Cardiac fibroblast (primary cell): ENCODE measurements at places on chromosomes 5 and 9.
A peak's percentile ranks its signal among the peaks of the same experiment; 100 is the strongest.

DNA sequence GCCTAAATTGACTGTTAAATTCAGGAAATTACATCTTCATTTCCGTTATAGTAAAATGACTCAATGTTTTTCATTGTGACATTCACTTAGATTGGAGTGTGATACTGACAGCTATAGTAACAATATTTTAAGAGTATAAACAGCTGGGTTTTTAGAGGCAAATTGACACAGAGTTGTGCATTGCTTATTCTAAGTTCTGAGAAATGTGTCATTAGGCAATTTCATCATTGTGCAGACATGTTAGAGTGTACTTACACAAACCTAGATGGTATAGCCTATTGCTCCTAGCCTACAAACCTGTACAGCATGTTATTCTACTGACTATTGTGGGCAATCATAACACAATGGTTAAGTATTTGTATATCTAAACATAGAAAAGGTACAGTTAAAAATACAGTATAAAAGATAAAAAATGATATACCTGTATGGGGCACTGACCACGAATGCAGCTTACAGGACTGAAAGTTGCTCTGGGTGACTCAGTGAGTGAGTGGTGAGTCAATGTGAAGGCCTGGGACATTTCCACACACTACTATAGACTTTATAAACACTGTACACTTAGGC, 132.7 kb downstream of the PDE4D start:
- peak; percentile 89 for DNase-seq

- DNase-seq: no peak
Observed at GRCh38 chr5:51685419-51685818, 302.2 kb downstream of the ISL1 start.

- no peak for DNase-seq
Observed at GRCh38 chr5:135641734-135642487, 63.1 kb upstream of the CXCL14 start.

DNA sequence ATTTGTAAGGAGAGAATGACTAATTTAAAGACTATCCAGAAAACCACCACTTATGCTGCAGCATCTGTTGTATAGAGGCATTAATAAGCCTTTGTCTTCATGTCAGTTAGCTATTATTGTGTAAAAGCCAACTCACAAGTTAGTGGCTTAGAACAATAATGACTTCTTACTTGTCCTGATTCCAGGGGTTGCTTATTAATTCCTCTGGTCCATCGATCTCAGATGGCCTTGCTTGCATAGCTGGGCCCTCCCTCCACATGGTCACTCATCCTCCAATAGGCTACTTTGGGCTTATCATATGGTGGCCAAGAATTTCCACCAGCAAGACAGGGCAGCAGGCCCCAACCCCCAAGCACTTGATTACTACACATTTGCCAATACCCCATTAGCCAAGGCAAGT, 44.5 kb upstream of the STK32A start:
- DNase-seq: peak; percentile 7

DNA sequence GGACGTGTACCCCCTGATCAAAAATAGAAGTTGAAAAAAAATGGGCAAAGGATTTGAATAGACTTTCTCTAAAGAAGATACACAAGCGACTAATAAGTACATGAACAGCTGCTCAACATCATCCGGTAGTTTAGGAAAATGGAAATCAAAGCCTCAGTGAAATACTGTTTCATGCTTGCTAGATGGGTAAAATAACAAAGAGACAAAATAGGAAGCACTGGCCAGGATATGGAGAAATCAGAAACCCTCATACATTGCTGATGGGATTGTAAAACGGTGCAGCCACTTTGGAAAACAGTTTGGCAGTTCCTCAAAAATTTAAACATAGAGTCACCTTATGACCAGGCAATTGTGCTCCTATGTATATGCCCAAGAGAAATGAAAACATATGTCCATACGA, 65.0 kb upstream of the SUB1 start:
- DNase-seq: no peak

GRCh38 chr9:121692606-121693387, 41.4 kb downstream of the DAB2IP start:
- DNase-seq: no peak

DNA sequence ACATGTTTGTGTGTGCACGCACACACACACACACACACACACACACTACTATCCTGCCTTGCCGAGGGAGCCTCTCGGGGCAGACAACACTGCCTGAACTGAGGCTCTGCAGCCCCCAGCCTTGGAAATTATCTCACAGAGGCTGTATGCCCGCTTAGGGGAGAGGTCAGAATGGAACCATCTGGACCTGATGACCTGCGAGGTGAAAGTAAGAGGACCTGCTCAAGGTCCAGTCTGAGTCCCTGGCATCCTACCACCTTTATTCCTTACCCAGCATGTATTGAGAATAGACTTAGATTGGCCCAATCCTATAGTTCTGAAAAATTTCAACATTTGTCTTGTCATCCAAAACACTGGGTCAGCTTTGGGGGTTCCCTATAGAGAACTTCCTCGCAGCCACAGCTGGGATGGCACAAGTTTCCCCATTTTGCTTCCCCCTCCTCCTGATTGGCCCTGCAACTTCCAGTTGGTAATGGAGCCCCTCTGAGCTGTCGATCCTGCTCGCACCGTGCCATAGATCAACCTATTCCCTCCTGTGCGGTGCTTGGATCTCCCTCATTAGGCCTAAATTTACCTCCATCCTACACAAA, 10.2 kb downstream of the MVB12B start:
- DNase-seq: no peak

DNA sequence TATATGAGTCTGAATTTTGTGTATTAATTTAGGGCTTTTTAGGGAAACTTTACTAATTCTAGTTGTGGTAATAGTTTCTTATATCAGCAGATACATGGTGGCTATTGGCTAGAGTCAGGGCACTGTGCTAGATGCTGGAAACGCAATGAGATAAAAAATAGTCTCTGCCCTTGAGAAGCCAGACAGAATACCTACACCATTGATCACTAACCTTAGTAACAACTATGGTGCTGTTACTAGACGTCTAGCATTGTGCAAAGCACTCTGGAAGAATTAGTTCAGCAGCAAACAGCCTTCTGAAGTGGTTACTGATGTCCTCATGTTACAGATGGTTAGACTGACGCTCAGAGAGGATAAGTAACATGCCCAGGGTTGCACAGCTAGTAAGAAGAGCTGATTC, 61.8 kb downstream of the GDA start:
- no peak for DNase-seq

DNA sequence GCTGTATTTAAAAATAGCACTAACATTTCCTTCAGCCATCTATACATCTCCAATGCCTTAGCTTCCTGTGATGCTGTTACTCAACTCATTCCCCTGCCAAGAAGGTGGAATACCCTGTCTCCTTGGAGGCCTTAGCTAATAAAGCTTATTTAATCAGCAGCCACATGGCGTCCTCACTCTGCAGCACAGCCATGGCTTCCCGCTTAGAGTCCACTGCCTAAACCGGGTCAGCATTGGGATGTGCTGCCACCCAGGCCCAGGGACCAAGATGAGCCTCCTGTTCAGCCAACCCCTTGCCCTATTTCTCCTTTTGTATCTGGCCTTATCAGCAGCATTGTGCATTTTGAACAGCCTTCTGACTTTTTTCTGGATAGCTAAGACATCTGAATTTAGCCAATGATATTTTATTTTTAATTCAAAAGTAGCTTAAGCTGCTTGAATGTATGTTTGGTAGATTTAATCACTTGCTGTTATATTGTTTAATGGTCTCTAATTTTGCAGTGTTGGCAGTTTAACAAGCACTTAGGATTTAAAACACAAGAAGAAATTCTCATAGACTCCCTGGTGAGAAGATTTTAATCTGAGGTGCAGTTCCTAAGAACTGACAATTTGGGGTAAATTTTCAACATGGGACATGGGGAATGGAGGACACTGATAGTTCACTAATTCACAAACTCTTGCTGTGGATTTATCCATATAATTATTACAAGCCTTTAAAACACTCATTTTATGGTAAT, 113.0 kb downstream of the RPS23 start:
- peak; percentile 63 for DNase-seq

DNA sequence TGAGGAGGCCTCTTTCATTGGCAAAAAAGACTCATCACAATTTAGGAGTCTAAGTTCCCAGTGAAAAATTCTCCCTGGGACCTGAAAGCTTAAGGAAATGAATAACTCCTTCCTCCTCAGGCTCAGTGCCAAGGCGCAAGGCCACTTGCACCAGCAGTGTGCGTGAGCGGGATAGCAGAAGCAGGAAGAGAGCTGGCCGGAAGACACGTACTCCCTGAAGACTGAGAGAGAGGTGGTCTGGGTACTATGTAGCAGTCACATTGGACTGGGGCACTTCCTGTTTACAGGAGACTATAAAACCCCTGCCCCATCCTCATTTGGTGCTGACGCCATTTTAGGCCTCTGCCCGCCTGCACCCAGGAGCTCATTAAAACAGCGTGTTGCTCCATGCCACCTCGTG, 66.3 kb upstream of the IL33 start:
- peak; percentile 57 for DNase-seq

DNA sequence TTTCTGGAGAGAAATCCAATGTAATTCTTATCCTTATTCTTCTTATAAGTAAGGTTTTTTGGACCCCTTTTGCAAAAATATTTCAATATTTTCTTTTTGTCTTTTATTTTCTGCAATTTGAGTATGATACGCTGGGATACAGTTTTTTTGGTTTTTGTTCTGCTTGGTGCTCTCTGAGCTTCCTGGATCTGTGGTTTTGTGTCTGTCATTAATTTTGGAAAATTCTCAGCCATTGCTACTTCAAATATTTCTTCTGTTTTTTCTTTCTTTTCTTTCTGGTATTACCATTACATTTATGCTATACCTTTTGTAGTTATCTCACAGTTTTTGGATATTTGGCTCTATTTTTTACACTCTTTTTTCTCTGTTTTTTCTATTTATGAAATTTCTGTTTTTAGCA, 50.1 kb downstream of the ZNF618 start:
- no peak for DNase-seq

DNA sequence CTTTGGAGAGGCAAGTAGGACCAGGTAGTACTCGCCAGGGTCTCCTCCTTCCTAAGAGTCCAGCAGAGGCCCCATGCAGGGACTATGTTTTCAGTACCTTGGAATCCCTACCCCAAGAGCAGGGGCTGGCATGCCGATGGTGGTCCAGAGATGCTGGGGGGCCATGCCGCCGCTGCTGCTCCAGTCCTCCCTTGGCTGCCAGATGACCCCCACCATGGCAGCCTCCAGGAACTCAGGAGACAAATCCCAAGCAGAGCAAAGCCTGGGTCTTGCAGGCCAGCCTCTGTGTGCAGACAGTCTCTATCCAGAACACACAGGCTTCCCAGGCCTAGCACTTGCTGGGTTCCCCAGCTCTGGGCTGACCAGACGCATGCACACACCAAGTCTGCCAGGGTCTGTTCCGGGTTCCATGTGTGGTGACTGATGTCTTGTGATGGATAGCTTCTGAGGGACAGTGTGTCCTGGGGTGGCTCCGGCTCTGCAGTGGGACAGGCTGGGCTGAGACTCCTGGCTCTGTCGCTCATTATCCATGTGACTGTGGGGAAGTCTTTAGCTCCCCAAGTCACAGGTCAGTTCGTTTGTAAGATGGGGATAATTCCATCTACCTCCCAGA, 127.3 kb downstream of the CRB2 start:
- no peak for DNase-seq

- DNase-seq: no peak
Observed at GRCh38 chr9:129344641-129345495, 166.8 kb upstream of the IER5L start.

GRCh38 chr9:123775289-123776284, 154.3 kb downstream of the DENND1A start:
- DNase-seq: no peak

DNA sequence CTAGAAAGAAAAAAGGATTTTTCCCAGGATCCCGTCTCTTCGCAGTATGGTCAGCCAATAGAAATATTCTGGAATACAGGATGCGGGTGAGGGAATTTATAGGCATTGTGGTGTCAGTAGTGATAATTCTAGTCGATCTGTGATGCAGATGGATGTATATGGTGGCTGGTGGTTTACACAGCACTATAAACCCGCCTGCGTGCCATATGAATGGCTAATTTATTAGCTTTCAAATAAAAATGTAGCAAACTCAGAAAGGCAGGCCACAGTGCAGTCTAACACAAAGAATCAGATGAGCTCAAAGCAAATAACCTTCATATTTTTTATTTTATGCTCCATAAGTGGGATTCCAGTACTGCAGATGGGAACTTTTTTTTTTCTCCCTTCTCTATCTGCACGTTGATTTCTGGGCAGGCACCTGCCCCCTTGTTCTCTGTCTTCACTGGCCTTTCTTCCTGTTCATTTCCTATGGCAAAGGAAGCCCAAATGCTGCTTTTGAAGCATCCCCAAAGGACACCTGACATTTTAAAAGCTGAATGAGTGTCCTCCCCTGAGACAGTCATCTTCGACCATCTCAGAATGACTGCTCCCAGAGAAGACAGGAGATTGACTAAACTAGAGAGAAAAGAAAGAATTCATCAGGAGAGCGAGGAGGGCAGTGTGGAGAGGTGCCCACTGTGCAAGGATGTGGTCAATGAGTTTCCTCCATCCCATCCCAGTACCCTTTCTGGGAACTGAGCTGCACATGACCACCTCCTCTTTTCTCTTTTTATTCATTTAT, 52.1 kb downstream of the SEMA6A start:
- DNase-seq: no peak

- no peak for DNase-seq
Observed at GRCh38 chr5:137214446-137215189, 284.5 kb downstream of the SPOCK1 start.

DNA sequence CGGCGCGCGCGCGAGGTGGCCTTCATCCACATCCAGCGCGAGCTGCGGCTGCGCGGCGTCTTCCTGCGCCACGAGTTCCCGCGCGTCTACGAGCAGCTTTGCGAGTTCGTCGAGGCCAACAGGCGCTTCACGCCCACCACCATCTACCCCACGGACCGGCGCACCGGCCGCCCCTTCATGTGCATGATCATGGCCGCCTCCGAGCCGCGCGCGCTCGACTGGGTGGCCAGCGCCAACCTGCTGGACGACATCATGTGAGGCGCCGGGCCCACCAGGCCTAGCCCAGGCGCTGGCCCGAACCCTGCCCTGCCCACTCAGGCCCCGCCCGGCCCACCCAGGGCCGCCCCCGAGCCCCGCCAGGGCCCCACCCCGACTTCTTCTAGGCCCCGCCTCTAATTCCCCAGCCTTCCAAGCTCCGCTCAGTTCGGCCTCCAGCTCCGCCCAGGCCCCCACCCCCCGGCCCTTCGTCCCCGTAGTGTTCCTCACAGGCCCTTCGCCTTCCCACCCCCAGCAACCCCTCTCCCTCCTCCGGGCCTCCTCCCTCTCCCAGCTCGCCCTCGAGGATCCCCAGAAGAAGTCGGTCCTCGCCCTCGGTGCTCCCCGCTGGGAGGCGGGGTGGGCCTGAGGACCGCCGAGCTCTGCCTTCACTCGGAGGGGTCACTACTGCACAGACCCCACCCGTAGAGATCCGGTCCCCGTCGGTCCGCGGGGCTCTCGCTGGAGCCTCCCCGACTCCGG, 2.0 kb upstream of the PHPT1 start:
- DNase-seq: peak; percentile 77

GRCh38 chr9:134525841-134526583, 115.6 kb upstream of the COL5A1 start:
- DNase-seq: peak; percentile 58

- peak; percentile 2 for DNase-seq
Observed at GRCh38 chr9:31185831-31186230, 1198.6 kb upstream of the ACO1 start.

- DNase-seq: no peak
Observed at GRCh38 chr9:36592801-36593583, 20.3 kb downstream of the MELK start.

- DNase-seq: no peak
Observed at GRCh38 chr5:143432658-143433239, 29.3 kb upstream of the NR3C1 start.

GRCh38 chr9:38181866-38182265, 112.8 kb upstream of the SHB start:
- no peak for DNase-seq
